Stimulated activated CD4-positive, alpha-beta T cell treated with anti-CD3 and anti-CD28 coated beads, Interleukin-1b, Interleukin-23, amount 100 ng/mL, for 1 hour (primary cell): ENCODE measurements at places on chromosomes 3 and 15.

GRCh38 chr15:77040673-77041072 is 30.2 kb downstream of the TSPAN3 start:
- no peak for DNase-seq

GRCh38 chr3:16801698-16802097 is 83.1 kb upstream of the PLCL2 start:
- DNase-seq: no peak

GRCh38 chr3:135304378-135304777 is 509.3 kb downstream of the EPHB1 start:
- no peak for DNase-seq

GRCh38 chr3:156619376-156619775 is 55.0 kb upstream of the TIPARP start:
- DNase-seq: no peak

DNA sequence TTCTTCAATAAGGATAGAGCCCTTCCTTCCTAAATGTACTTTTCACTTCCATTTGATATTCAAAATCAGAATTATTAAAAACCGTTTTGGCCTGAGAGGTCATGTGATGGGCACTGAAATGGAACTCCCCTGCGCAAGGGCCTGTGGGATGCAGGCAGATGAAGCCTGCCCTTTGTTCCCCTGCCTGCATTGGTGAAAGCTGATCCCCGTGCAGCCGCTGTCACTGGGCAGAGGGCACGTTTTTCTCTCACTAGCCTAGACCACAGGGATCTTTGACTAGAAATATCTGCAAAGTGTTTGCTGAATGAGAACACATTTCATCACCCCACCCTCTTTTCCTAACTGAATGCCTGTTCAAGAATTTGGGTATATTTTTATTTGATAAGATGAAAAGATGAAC is 74.9 kb downstream of the TIPARP start:
- no peak for DNase-seq

DNA sequence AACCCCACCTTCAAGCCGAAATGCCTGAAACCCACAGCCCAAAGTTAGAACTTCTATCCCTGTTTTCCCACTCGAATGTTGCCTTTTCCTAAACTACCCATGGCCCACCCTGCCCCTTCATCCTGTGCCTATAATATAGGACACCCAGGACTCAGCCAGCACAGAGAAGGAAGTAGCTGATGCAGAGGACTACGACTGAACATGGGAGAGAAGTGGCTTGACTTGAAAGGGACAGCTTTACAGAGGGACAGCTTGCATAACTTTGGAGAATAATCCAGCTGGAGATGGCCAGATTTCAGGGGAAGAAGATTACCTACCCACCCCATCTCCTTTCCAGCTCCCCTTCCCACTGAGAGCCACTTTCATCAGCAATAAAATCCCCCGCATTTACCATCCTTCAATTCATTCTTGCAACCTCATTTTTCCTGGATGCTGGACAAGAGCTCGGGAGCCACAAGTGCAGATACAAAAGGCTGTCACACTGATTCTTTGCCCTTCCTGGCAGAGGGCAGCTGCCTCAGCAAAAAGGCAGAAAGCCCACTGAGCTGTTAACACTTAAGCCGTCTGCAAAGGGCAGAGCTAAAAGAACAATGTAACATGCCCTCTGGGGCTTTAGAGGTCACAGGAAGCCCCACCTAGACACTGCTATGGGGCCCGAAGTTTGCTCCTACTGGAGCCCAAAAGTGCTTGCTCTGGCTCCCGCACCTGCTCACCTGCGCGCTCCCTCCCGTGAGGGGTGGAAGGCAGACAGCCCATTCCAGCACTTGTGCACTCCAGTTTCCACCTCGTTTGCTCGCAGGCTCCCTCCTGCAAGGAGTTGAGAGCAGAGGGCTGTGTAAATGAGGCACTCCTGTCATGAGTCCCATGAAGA is 224.0 kb downstream of the TBC1D5 start:
- no peak for DNase-seq

- no peak for DNase-seq
Observed at GRCh38 chr3:52679811-52680210, 5.9 kb downstream of the PBRM1 start.

DNA sequence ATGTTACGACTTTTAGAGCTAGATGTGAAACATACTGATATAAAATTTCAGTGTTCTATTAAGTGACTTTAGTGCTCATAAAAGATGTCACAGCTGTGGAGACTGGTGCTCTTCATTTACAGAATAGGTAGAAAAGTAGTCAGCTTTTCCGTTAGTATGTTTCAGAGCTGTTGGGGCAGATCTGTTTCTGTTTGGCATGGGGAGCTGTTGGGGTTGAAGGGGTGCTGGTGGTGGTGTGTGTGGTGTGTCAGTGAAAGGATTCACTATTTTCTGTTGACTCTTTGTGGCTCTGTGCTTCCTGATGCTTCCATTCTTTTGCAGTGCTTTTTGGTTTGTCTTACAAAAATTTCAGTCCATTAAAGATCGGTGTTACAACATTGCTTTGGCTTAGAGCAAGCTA is 3.2 kb downstream of the UBE2E2 start:
- DNase-seq: no peak

GRCh38 chr3:10274601-10275000 is 18.1 kb downstream of the GHRL start:
- DNase-seq: no peak

DNA sequence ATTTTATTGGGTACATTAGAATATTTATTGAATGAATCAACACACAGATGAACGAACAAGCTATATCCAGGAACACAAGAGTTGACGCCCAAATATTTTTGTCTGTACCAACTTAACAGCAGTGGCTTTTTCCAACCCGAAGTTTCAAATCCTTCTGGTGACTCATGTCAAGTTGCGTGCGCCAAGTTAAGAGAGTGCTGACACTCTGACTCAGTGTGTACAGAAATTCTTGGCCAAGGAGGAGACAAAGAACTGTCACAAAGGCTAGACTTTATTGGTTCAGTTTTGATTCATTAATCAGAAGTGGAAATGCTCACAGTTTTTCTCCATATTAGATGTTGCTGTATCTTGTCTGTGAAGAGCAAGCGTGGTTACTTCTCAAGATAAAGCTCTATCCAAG is 59.6 kb upstream of the TSC22D2 start:
- no peak for DNase-seq

GRCh38 chr15:60695713-60696522 is 217.0 kb upstream of the ICE2 start:
- DNase-seq: peak; percentile 33

DNA sequence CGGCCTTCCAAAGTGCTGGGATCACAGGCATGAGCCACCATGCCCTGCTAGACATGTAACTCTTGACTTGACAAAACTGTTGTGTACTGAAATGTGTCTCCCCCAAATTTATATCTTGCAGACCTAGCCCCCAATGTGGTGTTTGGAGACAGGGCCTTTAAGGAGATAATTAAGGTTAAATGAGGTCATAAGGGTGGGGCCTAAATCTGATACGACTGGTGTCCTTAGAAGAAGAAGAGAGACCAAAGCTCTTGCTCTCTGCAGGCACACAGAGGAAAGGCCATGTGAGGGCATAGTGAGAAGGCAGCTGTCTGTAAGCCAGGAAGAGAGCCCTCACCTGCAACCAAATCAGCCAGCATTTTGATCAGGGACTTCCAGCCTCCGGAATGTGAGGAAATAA is 361.3 kb downstream of the SV2B start:
- no peak for DNase-seq

DNA sequence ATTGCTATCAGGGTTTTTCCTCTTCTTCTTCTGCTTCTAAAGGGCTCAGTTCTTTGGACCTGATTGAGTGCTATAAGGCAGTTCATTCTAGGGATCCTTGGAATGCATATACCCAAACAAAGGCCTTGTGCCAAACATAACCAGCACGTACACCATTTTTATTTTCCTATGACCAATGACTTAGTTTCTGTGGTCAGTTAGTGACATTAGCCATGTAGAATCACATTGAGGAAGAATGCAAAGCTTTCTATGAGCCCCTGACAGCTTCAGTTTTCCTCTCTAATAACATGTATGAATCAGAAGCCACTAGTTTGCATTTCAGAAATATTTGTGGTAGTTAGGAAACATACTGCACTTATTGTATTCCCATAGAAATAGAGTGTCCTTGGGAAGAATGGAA is 240.0 kb downstream of the THRB start:
- DNase-seq: no peak

DNA sequence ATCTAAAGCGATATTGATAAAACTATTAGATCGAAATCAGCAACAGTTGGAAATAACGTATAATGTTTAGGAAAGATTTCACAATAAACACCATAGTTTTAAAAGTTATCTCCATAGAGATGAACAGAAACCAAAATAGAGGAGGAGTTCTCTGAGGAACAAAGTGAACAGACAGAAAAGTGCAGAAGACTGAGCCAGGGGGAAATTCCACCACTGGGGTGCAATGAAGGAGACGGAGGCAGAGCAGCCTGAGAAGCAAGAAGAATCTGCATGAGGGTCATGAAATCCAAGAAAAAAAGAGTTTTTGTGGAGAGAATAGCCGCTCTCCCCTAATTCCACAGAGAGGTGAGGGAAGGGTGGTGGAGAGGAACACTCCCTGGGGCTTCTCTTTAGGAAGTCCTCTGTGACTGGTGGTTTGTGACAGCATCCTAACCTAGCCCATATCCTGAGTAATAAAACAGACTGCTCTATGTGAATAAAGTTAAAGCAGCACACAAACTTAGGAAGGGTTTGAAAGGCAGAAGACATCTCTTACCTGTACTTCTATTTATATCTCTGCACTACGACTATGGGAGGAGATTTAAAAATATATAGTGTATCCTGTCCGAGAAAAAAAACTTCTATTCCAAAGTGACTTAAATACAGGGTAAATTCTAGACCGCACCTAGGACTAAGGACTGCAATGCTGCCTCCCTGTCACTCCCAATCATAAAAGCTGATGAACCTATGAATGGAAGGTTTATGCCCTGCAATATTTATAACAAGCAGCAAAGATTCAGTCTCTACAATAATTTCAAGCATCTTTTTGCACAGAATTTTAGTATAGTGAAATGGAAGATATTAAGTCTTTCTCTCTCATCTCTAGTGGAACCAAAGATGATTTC is 22.9 kb downstream of the ATP8B4 start:
- no peak for DNase-seq

DNA sequence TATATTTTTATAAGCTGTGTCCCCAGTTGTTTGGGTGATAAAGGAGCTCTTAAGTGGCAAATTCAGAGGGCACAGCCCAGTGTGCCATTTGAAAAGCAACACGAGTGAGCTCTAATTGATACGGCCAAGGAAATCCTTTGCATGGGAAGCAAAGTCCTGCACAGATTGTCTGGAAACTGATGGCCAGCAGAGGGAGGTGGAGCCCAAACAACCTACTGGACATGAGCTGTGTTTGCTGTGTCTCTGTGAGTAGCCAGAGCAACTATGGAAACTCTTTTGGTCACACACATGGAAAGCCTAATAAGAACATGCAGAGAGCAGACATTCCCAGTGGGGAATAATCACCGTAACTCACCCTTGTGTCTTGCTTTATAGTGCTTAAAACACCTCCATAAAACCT is 24.4 kb downstream of the ONECUT1 start:
- DNase-seq: no peak

DNA sequence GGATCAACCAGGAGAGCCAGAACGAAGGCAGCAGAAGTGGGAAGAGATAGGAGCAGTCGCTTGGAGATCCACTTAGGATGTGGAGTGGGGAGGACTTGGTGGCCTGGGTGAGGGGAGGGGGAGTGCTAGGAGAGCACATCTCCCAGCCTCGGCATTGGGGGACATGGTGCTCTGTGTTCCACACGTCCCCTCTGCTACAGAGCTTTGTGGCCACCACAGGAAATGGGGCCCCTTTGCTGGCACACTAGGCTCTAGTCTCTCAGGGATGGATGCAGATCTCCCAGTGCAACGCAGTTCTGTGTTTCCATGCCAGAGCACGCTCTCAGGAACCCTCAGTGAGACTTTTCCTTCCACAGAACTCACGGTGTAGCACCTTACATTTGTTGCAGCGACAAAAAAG is 68.8 kb downstream of the CHDH start:
- DNase-seq: no peak

DNA sequence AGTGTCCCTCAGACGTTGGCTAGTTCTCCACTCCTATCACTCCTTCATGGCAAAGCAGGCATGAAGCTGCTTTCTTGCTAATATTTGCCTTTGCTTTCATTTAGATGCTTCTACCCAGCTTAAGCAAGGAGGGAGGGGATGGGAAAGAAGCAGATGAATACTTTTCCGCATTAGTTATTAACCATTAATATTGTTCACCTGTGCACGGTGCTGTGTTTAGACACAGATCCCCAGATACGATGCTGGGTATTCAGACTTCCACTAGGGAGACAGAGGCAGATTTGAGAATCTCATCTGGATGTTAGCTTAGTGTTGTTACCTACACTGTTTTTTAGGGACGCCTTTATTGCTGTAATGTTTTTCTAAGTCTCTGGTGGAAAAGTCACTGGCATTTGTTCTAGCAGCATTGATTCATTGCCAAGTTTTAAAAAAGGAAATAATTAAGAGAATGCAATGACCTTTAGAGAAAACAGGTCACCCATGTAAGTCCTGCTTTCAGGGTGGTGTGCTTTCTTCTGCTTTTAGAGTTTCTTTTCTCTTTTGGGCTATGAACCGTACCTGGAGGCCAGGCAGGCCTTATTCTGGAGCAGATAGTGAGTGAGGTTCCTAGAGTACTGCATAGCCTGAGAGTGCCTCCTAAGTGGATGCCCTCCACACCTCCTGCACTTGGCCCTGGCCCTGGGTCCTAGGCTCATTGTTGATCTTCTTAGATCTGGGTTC is 55.5 kb downstream of the MYZAP start:
- DNase-seq: no peak

- DNase-seq: peak; percentile 42
Observed at GRCh38 chr15:82530606-82531379, 9.5 kb downstream of the RPS17 start.

DNA sequence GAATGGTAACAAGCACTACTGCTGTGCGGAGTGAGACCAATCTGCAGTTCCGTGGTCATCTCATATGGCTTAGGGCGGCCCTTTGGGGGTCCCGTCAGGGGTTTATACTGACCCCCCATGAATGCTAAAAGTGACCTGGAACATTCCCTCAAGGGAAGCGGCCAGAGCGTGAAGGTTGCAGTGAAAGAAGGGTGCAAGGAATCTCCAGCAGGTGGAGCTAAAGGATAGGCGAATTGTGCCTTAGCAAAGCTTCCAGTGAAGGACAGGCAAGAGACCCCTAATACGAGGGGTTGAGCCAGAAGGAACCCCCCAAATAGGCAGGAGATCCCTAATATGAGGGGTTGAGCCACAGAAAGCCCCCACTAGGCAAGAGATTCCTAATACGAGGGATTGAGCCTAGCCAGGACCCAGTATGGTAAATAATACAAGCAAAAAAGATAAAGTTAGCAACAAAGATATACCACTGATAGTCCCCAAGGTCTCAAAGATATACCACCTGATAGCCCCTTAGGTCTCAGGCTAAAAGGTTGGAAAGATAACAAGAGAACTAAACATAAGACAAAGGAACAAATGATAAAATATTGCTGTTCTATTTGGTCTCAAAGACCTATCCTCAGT is 32.8 kb downstream of the ZNF589 start:
- DNase-seq: peak; percentile 16
